ENCODE measurements at places on chromosomes 4 and X. TPM values are rescaled to one million over a fixed set of nuclear protein-coding genes. Genes with fewer than 3 reads are reported as not detected.

- no peak for DNase-seq
These were observed 68.5 kb downstream of the BMPR1B start for GRCh38 chr4:94826206-94826605.

Gene GPR50
- total RNA-seq = not detected

Gene GABRG1
- total RNA-seq = not detected

DNA sequence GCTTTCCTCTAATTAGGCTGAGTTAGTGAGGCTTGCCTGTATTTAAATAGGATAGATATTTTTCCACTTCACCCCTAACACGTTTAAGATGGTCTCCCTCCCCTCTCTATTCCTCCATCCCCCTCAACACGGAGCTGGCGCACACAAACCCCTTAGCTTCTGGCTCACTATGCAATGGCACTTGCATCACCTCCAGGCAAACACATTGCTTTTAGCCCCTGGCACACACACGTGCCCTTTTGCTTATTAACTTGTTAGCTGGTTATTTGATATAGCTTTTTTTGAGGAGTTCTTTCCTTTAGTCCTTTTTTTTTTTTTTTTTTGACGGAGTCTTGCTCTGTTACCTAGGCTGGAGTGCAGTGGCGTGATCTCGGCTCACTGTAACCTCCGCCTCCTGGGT is 94.3 kb downstream of the HDAC8 start:
- DNase-seq = no peak

DNA sequence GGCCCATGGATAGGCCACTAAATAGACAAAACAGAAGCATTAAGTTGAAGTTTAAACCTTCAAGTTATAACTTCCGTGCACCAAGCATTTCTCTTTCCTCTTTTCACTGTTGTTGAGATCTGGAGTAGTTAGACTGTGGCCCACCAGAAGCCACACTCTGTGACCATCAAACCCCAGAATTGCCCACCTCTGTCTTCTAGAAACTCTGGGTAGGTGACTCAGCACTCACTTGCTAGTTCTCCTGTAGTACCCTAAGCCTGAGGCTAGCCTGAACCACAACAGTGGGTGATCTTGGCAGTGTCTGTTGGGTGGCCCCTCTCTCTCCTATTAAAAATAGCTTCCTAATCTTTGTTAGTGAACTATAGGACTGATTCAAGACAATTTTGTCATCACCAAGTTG is 24.6 kb upstream of the CD40LG start:
- DNase-seq = no peak

DNA sequence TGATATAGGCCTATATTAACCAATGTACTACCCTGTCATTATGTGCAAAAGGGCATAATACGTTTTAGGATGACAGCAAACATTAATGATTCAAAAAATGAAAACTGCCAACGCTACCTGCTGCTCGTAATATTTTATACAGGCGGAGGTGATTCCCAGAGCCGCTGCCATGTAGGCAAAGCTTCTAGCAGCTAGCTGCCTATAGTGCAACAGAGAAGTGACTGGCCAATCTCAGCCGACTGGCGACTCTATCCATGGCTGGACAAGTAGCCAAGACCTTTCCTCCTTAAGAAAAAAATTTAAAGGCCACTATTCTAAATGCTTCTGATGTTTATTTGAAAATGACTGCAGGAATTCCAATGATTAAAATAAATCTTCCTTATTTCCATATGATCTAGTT is 1.9 kb downstream of the PPARGC1A start:
- DNase-seq = no peak

- DNase-seq = no peak
These were observed 228.8 kb upstream of the PGRMC2 start for GRCh38 chr4:128516301-128516969.

Gene ATP6AP1
- total RNA-seq = 33.7 TPM

Gene NPY1R
- 0.11 TPM for total RNA-seq

DNA sequence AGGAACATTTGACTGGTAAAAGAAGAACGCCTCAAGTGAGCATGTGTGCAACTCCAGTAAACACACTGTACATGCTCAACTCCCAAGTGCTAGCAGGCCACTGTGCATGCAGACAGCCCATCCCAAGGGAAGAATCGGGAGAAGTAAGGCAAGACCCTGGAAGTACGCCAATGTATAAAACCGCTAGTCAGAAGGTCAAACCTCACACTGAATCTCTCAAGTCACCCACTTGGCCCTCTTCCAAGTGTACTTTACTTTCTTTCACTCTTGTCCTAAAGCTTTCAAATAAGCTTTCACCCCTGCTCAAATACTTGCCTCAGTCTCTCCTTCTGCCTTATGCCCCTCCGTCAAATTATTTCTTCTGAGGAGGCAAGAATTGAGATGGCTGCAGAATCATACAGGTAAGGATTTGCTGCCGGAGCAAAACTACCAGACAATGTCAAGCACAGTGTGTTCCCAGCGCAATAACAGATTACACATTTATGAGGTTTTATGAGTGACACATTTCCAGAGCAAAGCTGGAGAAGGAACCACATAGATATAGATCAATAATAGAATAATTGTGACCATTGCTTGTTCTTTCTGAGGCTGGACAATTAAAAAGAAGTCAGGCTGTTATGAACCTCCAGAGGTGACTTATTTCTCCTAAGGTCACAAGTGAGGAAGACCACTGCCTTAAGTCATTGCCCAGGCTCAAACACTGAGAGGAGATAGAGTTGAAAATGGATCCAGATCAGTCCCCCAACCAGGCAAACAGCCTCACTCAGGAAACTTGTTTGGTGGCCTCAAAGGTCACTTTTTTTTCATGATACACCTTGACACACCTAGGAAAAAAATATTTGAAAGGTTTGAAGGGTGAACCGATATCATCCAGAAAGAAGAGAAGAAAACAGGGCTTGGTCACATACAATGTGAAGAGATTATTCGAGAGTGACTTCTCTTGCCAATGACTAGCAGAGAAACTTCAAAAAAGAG is 26.3 kb downstream of the CXCL1 start:
- no peak for DNase-seq

DNA sequence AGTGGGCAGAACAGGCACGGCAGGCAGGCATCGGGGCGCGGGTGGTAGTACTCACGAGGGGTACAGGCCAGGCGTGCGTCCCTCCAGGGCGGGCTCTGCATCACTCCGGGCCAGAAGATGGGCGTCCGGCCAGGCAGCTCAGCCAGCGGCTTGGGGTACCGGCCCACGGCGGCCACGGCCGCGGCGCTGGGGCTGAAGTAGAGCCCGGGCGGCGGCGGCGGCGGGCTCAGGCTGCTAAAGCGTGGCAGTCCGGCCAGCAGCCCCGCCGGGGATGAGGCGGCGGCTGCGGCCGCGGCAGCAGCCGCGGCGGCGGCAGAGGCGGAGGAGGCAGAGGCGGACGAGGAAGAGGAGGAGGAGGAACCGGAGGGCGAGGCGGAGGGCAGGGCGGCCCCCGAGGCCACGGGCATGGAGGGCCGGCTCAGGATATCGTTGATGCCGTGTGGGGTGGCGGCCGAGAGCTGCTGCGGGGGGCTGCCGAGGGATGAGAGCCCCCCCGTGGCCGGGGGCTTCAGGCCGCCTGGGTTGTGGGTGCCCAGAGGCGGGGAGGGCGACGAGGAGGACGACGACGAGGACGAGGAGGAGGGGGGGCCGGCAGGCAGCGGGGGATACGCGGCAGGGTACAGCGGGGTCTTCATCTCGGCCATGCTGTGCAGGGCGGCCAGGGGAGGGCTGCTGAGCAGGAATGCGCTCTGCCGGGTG is 1.4 kb downstream of the NKX6-1 start:
- no peak for DNase-seq

Gene SUPT20HL2
- total RNA-seq = not detected

DNA sequence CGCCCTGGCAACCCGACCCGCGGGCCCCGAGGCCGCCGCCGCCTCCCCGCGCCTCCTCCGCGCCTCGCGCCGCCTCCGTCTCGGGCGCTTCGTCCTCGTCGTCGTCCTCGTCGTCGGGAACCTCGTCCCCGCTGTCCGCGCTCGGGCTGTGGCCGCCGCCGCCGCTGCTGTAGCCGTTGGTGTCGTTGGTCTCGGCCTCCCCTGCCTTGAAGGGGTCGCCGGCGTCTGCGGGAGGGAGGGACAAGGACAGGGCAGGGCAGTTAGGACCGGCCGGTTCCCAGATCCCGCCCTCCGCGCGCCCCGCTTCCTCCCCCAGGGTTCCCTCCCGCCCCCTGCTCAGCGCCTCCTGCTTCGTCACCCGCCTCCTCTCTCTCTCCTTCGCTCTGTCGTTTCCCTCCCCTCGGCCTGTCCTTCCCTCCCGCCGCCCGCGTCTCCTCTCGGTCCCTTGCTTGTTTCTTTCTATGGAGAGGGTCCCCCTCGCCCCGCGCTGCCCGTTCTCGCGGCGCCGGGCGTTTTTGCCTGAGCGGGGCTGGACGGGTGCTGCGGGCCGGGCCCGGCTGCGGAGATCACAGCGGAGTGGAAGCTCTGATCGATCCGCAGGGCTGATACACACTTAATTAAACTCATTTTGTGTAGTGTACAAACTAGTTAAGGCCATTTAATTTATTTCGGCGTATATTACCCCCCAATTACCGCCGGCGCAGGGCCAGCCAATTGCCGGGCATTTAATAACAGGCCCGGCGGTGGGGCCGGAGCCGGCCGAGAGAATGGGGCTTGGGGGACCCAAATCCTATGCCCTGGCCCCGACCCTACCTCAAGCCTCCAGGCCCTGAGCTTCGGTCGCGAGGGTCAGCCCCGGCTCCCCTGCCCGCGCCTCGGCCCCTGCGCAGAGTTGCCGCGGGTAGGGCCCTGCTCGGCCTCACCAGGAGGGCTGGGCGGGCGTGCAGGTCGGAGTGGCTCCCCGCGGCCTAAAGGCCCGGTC is 2.4 kb downstream of the NKX1-1 start:
- peak; percentile 3 for DNase-seq

GRCh38 chr4:174292473-174292872 is 8.8 kb downstream of the CEP44 start:
- DNase-seq = no peak

DNA sequence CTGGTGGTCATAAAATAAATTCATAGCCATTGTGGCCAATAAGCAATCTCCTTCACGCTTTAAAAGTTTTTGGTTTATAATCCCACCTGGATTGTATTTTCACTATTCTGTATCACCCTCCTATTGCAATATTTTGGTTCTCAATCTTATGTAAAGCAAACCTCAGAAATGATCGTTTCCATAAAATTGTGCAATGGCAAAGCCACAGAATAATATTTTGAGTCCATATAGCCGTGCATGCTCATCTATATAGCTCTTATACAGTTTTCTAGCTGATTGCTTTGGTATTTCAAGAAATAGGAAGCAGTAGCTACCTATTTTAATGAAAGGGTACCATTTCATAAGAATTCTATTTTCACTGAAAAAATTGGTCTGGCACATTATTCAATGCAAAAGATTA is 10.0 kb upstream of the HAND2 start:
- no peak for DNase-seq

Gene PNCK
- total RNA-seq = 0.51 TPM

DNA sequence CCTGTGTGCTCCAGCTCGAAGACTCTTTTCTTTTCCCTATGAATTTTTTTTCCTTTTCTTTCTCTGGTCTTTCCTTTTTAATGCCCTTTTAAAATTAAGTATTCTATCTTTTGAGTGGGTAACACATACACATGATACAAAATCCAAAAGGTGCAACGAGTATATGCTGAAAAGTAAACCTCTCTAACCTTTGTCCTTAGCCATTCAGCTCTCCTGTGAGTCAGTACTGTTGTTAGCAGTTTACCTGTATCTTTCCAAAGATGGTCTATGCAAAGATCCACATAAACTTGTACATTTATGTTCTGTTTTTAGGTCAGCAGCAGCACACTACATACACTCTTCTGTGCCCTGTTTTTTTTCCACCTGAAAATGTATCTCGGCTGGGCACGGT is 28.7 kb downstream of the SLC25A43 start:
- no peak for DNase-seq

GRCh38 chrX:78958419-78959116 is 13.4 kb downstream of the P2RY10 start:
- no peak for DNase-seq

- DNase-seq = no peak
These were observed 47.3 kb upstream of the GATB start for GRCh38 chr4:151808120-151808529.

Gene RADX
- 5.2 TPM for total RNA-seq

GRCh38 chr4:151865744-151866591 is 105.2 kb upstream of the GATB start:
- DNase-seq = no peak

DNA sequence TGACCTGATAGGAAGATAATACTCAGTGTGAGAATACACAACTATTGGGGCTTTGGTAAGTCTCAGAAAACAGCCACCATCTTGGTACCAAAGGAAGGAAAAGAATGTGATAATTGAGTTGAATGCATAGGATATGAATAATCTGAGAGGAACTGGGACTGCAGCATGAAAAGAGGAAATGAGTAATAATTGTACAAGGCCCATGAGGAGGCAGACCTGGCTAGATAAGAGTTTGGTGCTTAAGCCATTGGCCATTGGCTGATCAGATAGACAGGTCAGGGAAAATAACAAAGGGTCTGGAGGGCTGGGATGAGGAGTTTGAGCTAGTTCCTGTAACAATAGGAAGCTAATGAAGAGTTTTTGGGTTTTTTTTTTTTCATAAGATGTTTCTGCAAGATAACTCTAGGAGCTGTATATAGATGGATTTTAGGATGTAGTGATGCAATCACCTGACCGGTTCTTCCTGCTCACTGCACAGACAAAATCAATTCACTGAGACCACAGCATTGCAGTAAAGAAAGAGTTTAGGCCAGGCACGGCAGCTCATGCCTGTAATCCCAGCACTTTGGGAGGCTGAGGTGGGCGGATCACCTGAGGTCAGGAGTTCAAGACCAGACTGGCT is 5.3 kb upstream of the TRMT2B start:
- no peak for DNase-seq

Gene SLC16A2
- total RNA-seq = 0.42 TPM

- DNase-seq = no peak
These were observed 517.0 kb downstream of the SPRY1 start for GRCh38 chr4:123913598-123913997.

Gene PRDM8
- total RNA-seq = 3.7 TPM

GRCh38 chr4:153987291-153987690 is 198.4 kb upstream of the SFRP2 start:
- DNase-seq = no peak

- DNase-seq = no peak
These were observed 566.3 kb downstream of the STPG2 start for GRCh38 chr4:97577004-97577403.

Gene CTAG2
- total RNA-seq = not detected

Gene AFF2
- 5.8 TPM for total RNA-seq

GRCh38 chrX:8237718-8238117 is 66.7 kb upstream of the VCX2 start:
- no peak for DNase-seq

- DNase-seq = no peak
These were observed 74.8 kb downstream of the IRF2 start for GRCh38 chr4:184399512-184399908.

- no peak for DNase-seq
These were observed 82.4 kb upstream of the PACRGL start for GRCh38 chr4:20617678-20618396.

Gene IL21
- 35.0 TPM for total RNA-seq

Gene F11
- total RNA-seq = not detected

GRCh38 chr4:74608151-74608949 is 163.4 kb downstream of the AREG start:
- DNase-seq = no peak

All from activated T-cell treated with anti-CD3 and anti-CD28 coated beads, Interleukin-2, amount 50 U/mL, for 4 hours (primary cell).